ENCODE measurements at places on chromosomes 5 and 9. TPM values are rescaled to one million over a fixed set of nuclear protein-coding genes. Genes with fewer than 3 reads are reported as not detected.

The MED27 gene
- total RNA-seq = 31.2 TPM

The CYLC2 gene
- total RNA-seq = not detected

The RAB24 gene
- total RNA-seq = 24.3 TPM

The AGXT2 gene
- not detected for total RNA-seq

The SLC22A4 gene
- total RNA-seq = 1.6 TPM

The PRDM9 gene
- total RNA-seq = not detected
